ENCODE measurements at places on chromosomes 12 and 14. TPM values are rescaled to one million over a fixed set of nuclear protein-coding genes. Genes with fewer than 3 reads are reported as not detected.
A peak's percentile ranks its signal among the peaks of the same experiment; 100 is the strongest.

- DNase-seq = no peak
Measured at GRCh38 chr14:35229084-35229791, 62.9 kb upstream of the PSMA6 start.

GRCh38 chr12:50992819-50993218 lies 33.4 kb downstream of the SLC11A2 start:
- peak; percentile 62 for DNase-seq

DNA sequence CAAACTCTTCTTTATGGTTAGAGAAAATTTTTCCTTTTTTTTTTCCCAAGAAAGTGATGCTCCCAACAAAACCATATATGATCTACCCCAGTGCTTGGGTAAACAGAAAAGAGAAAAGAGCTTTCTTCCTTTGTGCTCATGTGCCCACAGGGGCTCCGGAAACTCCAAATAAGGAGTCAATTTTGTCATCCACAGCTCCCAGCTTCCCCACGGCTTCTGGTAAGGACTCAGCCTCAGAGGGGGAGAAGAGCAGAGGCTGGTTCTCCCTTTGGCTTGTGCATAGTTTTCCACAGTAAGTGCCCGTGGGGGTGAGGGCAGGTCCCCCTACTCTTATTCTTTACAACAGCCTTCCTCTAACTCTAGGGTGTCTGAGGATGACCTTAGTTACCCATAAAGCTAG lies 13.3 kb upstream of the RGS6 start:
- DNase-seq = no peak

SMCO2 gene
- not detected for total RNA-seq

DNA sequence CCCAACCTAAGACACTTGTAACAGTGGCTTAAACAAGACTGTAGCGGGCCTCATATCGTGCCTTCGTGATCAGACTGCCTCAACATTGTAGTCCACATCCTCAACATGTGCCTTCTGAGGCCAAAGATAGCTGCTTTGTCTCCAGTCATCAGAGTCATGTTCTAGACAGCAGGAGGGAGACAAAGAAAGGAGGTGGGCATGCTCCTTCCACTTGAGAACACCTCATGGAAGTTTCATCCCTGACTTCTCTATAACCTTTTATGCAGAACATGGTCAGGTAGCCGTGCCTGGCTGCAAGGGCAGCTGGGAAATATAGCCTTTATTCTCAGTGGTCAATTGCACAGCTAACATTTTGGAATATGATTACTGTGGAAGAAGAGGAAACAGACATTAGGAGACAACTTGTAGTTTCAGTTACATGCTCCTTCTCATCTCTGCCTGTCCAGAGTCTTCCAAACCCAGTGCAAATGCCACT lies 25.3 kb upstream of the DHRS2 start:
- no peak for DNase-seq

HCAR2 gene
- total RNA-seq = 0.17 TPM

- DNase-seq = no peak
Measured at GRCh38 chr14:50339178-50339804, 27.2 kb downstream of the DMAC2L start.

SCNN1A gene
- 1.7 TPM for total RNA-seq

DNA sequence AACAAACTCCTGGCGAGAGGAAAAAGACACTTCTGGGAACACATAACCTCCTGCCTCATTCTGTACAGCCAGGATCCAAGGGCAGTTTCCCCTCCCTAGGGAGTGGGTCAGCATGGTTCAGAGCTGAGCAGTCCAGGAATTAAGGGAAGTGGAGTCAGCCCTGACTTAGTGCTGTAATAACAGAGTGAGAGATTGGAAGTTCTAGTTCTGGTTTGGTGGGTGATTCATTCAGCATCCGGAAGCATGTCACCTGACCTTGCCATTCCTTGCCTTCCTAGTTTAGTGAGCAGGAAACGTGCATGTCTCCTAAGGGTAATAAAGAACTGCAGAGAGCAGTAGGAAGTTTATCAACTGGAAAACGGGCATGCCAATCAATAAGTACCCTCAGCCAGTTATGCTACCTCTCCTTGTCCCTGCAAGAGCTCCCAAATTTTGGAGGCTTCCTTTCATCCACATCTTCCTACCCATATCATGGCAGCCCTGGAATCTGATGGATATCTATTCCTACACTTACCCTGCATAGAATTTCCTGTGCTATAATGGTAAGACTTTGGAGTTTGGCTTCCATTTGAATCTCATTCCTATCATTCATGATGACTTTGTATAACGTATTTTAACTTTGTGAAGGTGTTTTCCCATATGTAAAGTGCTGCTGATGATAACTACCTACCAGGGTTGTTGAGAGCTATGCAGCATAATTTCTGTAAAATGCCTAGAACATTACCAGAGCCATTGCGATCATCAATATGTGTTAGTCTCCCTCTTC lies 28.5 kb upstream of the MAGOHB start:
- no peak for DNase-seq

NTS gene
- 0.20 TPM for total RNA-seq

DNA sequence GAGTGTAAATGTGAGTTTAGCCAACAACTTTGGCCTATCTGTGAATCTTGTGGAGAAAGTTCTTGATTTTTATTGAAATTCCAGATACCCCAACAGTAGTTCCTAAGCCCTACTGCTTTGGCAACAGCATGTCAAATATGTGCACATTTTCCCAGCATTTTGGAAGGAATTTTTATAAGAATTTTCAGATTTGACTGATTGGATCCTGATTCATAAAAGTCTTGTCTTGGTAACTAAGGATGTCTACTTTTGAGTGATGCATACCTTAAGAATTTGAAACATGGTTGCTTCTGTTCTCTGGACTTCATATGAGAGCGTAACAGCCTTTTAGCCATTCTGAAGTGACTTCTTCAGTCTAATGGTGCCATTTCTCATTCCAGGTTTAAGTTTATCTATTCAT lies 106.7 kb downstream of the ANO4 start:
- DNase-seq = no peak

GRCh38 chr14:49852301-49853157 lies at the start of gene NEMF:
TSS of gene NEMF (minus strand) at chr14:49852788. CDS start at chr14:49852753, 35 bp downstream.
- DNase-seq = peak; percentile 93

DNA sequence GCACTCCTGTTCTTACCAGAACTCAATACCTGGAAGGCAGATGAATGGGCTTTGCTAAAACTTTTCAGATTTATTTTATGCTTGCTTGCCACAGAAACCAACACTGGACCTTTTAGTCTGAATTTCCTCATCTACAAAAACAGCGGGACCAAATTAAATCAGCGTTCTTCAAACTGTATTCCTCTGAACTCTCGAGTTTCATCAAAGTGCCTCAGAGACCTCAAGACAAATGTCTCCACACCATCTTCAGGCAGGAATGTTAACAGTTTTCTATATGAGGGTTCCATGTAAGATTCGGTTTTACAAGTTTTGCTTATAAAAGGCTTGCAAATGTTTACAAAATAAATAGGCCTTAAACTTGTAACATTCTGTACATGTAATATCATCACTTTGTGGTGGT lies 74.6 kb downstream of the MED13L start:
- DNase-seq = no peak
